ENCODE measurements at places on chromosomes 16 and 17.

- DNase-seq: no peak
These were observed 5.5 kb upstream of the MNT start for GRCh38 chr17:2406271-2406902.

DNA sequence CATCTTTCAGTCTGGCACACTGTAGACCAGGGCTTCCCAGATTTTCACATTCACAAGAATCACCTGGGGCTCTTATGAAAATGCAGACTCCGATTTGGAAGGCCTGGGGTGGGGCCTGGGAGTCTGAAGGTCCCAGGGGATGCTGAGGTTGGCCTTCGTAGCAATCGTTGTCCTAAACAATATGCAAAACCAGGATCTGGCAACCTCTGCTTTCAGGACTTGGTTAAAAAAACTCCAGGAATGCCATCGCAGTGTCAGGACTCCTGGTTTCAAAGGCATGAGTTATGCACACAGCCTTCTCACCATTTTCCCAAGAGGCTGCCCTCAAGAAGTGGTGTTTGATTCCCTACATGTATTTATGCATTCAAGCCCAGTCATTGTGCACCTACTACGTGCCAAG, 6.7 kb downstream of the CLEC19A start:
- no peak for DNase-seq

DNA sequence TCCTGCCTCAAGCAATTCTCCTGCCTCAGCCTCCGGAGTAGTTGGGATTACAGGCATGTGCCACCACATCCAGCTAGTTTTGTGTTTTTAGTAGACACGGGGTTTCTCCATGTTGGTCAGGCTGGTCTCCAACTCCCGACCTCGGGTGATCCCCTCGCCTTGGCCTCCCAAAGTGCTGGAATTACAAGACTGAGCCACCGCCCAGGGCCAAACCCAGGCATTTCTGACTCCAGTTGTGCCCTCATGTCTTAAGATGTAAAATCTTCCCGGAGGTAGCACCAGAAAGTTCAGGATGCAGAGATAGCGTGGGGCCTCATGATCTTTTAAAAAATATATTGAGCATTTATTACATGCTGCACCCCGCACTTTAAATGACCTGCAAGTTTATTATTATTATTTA, 12.8 kb upstream of the SMG1 start:
- no peak for DNase-seq

GRCh38 chr17:15431766-15432165, 35.7 kb downstream of the CDRT4 start:
- no peak for DNase-seq

DNA sequence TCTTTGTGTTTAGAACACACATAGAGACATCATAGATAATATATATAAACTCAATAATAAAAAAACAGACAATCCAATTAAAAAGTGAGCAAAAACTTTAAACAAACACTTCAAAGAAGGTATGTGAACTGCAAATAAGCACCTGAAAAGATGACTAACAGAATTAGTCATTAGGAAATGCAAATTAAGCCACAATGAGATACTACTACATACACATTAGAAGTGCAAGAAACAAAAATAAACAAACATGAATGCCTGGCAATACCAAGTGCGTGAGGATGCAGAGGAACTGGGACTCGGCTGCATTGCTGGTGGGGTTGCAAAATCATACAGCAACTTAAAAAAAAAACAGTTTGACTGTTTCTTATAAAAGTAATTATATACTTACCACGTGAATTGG, 799.0 kb downstream of the KCNJ2 start:
- DNase-seq: no peak

GRCh38 chr16:67703626-67704025, 15.5 kb downstream of the GFOD2 start:
- DNase-seq: no peak

- DNase-seq: peak; percentile 83
These were observed 22.8 kb upstream of the PVALEF start for GRCh38 chr17:81142301-81143199.

- no peak for DNase-seq
These were observed 710.1 kb downstream of the MAF start for GRCh38 chr16:78890373-78890895.

- DNase-seq: no peak
These were observed 357.4 kb downstream of the SLC39A11 start for GRCh38 chr17:72735048-72735447.

GRCh38 chr17:40373999-40374398, 9.5 kb upstream of the GJD3 start:
- DNase-seq: no peak

DNA sequence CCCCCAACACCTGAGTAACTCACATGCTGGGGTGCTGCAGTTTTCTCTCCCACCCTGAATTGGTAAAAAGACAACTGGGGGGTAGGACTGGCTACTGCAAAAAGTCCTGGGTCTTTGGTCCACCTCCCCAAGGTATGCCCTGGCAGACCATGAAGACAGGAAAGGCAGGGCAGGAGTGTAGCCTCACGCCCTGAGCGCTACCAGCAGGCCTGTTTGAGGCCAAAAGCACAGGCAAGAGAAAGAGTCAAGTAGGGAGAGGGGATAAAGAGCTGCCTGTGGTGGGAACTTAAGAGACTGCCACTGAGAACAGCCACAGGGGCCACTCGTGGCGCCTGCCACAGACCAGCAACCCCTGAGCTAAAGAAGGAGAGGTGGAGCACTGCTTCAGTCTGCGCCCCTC, 13.8 kb downstream of the PSMB3 start:
- no peak for DNase-seq

- no peak for DNase-seq
These were observed 561.6 kb upstream of the PSMD7 start for GRCh38 chr16:73735018-73735417.

DNA sequence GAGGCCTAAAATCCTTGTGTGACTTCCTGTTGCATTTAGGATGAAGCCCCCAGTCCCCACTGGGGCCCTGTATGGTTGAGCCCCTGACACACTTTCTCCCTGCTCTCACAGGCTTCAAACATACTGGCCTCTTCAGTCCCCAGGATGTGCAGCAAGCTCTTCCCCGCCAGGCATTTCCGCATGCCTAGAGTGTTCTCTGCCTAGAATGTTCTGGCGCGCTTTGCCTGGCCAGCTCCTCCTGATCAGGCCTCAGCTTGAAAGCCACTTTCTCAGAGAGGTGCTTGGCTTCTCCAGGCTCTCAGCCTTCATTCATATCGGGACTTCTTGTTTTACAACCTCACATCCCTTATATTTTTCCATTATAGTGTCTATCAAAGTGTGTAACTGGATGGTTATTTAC, 123.7 kb downstream of the SPACA3 start:
- no peak for DNase-seq

GRCh38 chr17:13728781-13729180, 127.1 kb upstream of the HS3ST3A1 start:
- no peak for DNase-seq

GRCh38 chr16:5928476-5929065, 831.0 kb upstream of the EEF2KMT start:
- DNase-seq: no peak

DNA sequence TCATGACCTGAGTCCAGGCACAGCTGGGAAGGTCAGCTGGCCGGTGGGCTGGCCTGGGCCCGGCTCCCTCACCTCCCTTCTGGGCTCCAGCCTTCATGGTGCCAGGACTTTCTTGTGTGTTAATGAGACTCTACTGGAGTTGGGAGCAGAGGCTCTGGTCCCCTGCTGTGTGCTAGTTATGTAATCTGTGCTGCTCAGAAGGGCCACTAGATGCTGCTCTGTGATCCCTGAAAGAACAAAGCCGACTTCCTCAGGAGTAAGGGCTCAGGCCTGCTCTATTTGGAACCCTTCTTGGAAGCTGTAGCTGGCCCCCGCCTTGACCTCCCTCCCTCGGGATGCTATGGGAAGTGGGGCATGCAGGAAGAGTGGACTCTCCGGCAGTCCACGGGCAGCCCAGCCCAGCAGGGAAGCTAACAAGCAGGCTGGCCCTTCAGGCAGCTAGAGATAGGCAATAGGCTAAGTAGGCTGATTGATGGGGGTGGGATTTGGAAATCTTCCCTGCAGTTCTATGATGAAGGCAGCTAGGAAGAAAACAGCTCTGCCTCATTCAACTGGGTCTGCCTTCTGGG, 3.3 kb upstream of the CDK5R1 start:
- DNase-seq: peak; percentile 27

DNA sequence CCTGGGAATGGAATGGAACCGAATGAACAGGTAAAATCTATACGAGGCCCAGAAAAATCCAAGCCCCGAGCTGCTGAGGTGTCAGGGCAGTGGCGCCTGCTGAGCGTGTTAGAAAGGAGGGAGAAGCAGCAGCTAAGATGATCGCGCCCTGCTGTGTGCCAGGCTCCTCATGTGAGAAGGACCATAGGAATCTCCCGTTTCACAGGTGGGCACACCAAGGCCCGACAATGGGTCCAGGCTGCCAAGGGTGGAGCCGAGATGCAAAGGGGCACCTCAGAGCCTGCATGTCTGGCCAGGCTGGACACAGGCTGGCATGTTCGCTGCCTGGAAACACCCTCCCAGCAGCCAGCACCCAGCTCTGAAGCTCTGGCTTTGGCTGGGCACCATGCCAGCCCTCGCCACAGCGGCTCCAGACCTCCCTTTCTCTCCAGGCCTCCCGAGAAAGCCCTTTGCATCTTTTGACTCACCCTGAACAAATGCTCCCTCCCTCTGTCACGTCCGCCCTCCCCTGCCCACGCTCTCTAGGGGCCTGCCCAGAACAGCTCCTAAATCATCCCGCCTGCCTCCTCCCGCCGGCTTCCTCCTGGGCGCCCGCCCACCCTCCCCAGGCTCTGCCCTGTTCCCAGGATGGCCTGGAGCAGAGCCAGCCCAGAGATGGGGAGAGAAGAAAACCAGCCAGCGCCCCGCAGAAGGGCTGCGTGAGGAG, 217.8 kb upstream of the GSE1 start:
- peak; percentile 82 for DNase-seq

GRCh38 chr17:57375770-57376225, 119.5 kb downstream of the MSI2 start:
- no peak for DNase-seq

DNA sequence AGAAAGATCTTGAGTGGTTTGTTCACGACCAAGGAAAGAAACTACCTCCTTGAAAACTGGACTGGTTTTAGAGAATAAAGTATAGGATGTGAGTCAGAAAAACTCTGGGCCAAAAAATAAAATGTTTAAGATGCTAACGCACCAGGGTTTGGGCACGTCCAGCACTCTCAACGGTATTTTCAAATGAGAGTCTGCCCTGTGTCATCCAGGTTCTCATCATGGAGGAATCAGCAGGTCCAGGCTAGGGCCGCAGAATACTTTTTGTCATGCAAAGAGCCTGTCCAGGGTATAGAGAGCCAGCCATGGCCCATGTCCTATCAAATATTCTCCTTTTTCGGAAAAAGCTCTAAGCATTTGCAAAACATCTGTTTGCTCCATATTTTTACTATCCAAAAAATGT, 2.4 kb downstream of the NXN start:
- no peak for DNase-seq

DNA sequence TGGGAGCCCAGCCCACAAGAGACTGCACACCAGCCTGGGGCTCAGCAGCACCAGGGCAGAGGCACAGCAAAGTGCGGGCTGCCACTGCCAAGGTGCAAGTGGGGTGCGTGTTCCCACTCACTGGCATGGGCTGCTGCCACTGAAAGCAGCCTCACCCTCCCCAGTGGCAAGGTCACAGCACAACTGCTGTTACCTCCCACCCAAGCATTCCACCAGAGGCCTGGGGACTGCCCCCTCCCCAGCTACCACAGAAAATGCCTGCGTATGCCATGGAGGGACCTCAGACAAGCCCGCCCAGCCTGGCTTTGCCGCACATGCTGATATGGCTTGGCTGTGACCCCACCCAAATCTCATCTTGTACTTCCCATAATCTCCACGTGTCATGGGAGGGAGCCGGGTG, 33.1 kb downstream of the MEAK7 start:
- no peak for DNase-seq

- DNase-seq: no peak
These were observed 30.5 kb upstream of the C1QL1 start for GRCh38 chr17:44998646-44999045.

DNA sequence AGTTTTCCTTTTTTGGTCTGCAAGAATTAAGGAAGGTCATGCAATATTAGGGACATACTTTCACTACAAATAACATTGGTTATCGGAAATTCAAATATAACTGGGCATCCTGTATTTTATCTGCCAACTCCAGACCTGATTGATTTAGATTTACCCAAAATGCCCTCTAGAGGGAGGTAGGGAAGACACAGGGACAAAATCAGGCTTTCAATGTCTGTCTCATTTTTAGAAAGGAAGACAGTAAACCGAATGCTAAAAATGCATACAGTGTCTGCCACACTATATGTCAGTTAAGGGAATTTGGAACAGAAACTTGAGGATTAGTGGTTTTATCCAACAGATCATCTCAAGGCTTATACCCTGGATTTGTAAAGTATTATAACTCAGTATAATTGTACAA, 161.7 kb upstream of the SOX9 start:
- DNase-seq: no peak

DNA sequence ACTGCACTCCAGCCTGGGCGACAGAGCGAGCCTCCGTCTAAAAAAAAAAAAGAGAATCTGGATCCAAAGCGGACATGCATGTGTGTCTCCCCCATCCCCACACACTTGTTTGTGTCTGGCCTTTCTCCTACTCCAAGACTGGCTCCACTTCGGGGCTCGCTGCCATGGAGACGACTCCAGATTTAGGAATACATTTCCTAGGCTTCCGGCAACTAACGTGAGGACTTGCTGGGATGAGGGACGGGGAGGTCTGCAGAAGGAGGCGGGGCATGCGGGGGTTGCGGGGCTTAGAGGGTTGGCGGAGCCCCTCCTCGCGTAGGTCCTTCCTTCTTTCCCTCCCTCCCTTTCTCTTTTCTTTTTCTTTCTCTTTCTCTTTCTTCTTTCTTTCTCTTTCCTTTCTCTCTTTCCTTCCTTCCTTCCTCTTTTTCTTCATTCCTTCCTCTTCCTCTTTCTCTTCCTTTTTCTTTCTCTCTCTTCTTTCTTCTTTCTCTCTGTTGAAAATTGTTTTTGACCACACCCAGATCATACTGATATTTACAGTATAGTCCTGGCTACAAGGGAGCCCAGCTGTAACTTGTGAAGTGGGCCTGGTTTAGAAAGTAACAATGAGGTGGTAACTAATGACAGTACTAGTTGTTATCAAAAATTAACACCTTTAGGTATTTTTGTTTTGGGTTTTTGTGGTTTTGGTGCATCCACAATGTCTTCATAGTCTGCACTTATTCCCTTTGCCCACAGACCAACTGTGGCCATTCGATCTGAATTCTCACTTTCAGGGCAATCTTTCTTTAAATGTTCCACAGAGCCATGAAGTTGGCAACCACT, 25.2 kb downstream of the MIS12 start:
- no peak for DNase-seq

DNA sequence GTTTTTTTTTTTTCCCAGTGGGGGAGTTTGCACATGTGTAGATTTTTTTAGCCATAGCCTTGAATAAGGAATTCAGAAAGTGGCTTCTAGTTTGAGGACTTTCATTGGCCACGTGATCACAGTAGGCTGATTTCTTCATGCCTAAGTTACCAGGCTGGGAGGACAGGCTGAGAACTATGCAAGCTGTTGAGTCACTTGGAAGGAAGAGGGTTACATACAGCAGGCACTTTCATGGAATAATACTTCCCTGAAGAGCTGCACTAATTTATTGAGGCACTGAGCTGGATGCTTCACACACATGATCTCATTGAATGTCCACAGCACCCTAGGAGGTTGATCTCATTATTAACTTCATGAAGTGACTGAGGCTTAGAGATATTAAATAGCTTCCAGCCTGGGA, 22.8 kb downstream of the PRKCB start:
- no peak for DNase-seq

GRCh38 chr17:27631411-27631760, 398 bp downstream of the LGALS9 start:
- DNase-seq: no peak

All from NCI-H1105 (cell line).